Testis (tissue), 5 donors: ENCODE measurements at places on chromosomes 2 and 18. TPM values are rescaled to one million over a fixed set of nuclear protein-coding genes. Genes with fewer than 3 reads are reported as not detected.

IL1RL2 gene
- 0.38 TPM for polyA plus RNA-seq

PLGLB1 gene
- polyA plus RNA-seq: 1.1 TPM

IL1F10 gene
- polyA plus RNA-seq: not detected

FER1L5 gene
- polyA plus RNA-seq: 15.0 TPM

POTEC gene
- 10.8 TPM for polyA plus RNA-seq

- H3K4me3 ChIP-seq: no peak overlapping the region
- no peak for DNase-seq
- no peaks in the 10 kb centered on the region for H3K36me3 ChIP-seq
- H3K27ac ChIP-seq: no peak overlapping the region
These were observed 144.9 kb upstream of the MYCN start for GRCh38 chr2:15795426-15795825.

- no peak overlapping the region for H3K4me3 ChIP-seq
- H3K4me1 ChIP-seq: peaks cover 4% of the 10 kb centered on the region
- H3K27ac ChIP-seq: no peak overlapping the region
- no peaks in the 10 kb centered on the region for H3K27me3 ChIP-seq
- DNase-seq: no peak
These were observed 75.1 kb downstream of the SPRED2 start for GRCh38 chr2:65357095-65357958.

GRCh38 chr2:210626849-210627248, 70.5 kb downstream of the CPS1 start:
- H3K27ac ChIP-seq: no peak overlapping the region
- H3K4me3 ChIP-seq: no peak overlapping the region
- H3K27me3 ChIP-seq: no peaks in the 10 kb centered on the region
- no peaks in the 10 kb centered on the region for H3K4me1 ChIP-seq

DNA sequence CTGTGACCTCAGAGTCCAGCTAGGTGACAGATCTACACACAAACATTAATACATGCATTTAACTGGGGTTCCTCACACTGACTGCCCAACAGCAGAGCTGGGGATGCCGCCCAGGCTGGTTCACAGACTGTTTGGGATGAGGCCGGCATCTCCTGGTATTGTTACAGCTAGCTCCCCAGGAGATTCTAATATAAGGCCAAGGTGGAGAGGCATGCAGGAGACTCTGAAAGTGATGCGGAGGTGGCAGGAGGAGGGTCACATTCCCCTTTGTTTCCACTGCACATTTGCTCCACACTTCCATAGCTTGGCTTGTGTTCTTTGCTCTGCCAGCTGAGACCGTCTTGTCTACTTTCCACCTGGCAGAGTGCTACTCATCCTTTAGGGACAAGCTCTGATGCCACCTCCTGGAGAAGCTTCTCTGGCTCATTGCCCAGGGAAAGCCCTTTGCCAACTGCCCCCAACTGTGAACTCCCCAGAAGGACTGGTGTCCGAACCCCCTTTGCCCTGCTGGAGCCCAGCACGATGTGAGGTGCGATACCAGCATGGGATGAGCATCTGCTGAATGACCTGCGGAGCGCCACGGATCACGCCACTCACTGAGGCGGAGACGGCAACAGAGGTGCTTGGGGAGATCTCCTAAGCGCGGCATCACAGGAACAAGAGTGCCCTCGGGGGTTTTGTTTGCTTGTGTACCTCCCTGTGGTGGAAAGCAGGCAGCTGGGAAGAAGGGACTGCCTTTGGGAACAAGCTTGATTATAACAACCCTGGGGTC, 88.8 kb downstream of the UXS1 start:
- no peaks in the 10 kb centered on the region for H3K36me3 ChIP-seq
- no peak overlapping the region for H3K4me3 ChIP-seq
- no peaks in the 10 kb centered on the region for H3K27me3 ChIP-seq
- H3K4me1 ChIP-seq: peaks cover 5% of the 10 kb centered on the region
- no peak for DNase-seq

DNA sequence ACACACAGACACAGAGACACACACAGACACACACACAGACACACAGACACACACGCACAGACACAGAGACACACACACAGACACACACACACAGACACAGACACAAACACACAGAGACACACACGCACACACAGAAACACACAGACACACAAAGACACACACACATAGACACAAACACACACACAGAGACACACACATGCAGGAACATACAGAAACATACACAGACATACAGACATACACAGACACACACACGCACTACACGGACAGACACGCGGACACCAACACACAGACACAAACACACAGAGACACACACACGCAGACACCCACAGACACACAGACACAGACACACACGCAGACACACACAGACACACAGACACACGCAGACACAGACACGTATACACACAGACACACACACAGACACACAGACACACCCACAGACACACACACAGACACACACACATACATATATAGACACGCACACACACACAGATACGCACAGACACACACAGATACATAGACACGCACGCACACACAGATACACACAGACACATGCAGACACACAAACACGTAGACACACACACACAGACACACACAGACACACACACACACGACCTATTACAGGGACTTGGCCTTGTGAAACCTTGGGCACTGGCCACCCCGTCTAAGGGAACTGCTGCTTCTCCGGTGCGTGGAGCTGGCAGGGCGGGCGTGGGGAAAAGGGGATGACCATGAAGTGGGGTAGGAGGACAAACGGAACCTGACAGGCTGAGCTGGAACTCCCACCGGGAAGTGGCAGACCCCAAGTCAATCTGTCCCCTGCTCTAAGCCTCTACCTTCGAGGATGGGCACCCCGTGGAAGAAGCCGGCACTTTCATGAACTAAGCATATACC, 211.4 kb downstream of the TFCP2L1 start:
- DNase-seq: no peak
- H3K4me3 ChIP-seq: no peak overlapping the region
- no peak overlapping the region for H3K27ac ChIP-seq
- H3K27me3 ChIP-seq: no peaks in the 10 kb centered on the region
- H3K4me1 ChIP-seq: peaks cover 8% of the 10 kb centered on the region
- no peaks in the 10 kb centered on the region for H3K36me3 ChIP-seq

DNA sequence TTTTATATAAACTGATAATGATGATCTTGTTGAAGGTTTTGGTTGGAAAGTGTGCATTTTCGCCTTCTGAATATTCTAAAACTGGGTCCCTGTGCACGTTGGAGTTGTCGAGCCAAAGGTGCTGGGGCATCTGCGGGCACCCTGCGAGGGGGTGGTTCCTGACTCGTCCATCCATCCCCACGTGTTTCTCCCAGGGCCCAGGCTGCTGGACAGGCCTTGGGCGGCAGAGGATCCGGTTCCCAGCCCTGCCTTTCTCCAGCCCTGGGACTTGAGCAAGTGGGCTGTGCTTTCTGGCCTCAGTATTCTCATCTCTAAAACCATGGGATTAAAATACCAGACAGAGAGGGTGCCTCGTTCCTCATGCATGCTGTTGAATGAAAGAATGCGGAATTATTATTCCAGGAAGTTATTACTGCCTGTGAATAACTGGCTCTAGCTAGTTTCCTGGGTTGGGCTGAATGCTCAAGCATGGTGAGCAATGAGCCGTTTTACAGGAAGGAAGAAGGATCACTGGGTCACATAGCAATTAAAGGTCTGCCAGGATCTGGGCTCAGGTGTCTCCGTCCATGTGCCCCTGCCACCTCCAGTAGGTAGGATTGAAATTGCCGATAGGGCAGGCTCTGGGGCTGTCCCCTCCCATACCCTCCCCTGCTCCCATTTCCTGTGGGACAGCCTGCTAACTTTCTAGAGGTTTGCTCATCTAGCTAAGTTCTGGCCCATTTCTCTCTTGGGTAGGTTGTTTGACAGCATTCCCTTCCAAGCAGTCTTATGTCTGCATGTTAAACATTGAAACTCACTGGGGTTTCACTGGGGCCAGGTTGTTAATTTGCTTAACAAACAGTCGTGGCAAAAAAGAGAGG, 77.2 kb upstream of the HS6ST1 start:
- H3K36me3 ChIP-seq: no peaks in the 10 kb centered on the region
- no peak overlapping the region for H3K4me3 ChIP-seq
- no peak for DNase-seq
- H3K27me3 ChIP-seq: no peaks in the 10 kb centered on the region
- no peaks in the 10 kb centered on the region for H3K4me1 ChIP-seq

GRCh38 chr2:230717600-230717999, 5.0 kb downstream of the CAB39 start:
- H3K4me3 ChIP-seq: no peak overlapping the region
- no peak for DNase-seq
- H3K27me3 ChIP-seq: no peaks in the 10 kb centered on the region
- H3K36me3 ChIP-seq: no peaks in the 10 kb centered on the region
- H3K27ac ChIP-seq: no peak overlapping the region

DNA sequence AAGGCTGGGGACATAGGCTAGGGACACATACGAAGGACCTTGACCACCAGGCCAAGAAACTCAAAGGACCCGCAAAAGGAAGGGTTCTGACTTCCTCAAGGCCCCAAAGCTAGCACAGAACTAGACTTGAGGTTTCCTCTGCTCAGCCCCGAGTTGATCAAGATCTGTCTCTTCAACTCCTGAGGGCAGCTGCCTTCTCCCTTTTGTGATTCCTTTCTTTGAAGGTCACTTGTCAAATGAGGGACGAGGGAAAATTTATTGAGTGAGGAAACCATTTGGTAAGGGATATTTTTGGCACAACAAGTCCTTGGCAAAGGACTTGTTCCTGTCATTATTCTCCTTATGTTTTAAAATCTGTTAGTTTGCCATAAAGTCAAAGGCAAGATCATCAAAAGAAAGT, 12.3 kb upstream of the ROCK2 start:
- H3K4me1 ChIP-seq: no peaks in the 10 kb centered on the region
- no peak for DNase-seq
- no peak overlapping the region for H3K27ac ChIP-seq
- no peaks in the 10 kb centered on the region for H3K27me3 ChIP-seq
- no peak overlapping the region for H3K4me3 ChIP-seq

DNA sequence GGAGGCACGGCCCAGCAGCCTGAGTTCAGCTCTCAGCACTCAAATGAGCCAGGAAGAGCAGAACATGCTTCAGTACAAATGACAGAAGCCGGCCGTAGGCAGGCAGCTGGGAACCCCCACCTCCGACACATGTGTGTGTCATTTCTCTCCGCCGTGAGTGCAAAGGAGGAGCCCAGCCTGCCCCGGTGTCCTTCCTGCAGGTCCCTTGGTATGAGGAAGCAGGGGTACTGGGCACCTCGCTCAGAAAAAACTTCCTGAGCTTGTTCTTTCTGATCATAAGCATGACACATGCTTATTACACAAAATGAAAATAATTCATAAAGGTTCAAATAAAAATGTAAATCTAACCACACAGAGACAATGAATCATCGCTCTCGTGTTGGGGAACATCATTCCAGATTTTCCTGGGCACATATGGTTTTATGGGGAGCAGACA, 35.3 kb downstream of the KCNF1 start:
- DNase-seq: no peak
- no peaks in the 10 kb centered on the region for H3K27me3 ChIP-seq
- no peaks in the 10 kb centered on the region for H3K36me3 ChIP-seq
- no peak overlapping the region for H3K27ac ChIP-seq
- no peaks in the 10 kb centered on the region for H3K4me1 ChIP-seq
- H3K4me3 ChIP-seq: no peak overlapping the region

DNA sequence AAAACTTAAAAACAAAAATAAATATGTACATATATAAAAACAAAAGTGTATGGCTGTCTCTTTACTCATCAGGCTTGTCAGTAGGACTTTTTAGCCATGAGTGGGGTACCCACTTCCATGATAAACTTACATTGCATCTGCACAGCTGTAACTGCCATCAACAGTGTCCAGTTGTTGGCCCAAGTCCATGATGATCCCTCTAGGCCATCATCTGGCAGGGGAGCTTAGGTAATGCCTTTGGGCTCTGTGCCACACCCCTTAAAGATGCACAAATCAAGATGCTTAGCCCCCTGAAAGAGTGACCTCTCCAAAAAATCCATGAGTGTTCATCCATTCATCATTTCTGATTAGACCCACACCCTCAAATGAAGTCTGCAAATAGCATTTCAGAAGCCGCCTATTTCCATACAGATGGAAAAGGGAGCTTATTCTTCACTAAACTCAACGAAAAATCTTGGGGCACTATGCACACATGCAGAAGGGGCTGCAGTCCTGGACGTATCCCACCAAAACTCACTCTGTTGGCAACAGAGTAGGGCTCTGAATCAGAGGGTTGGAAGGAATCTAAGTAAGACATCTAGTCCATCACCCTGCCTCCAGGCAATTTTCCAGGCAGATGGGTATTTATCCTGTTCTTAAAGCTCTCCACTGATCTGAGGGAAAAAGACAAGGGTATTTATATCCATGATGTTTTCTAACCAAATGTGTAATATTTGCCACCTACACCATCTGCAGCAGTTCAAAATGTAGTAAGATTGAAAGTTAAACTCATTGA, 691.0 kb downstream of the ZEB2 start:
- no peaks in the 10 kb centered on the region for H3K36me3 ChIP-seq
- no peak overlapping the region for H3K4me3 ChIP-seq
- H3K27me3 ChIP-seq: no peaks in the 10 kb centered on the region
- H3K27ac ChIP-seq: no peak overlapping the region

- H3K27ac ChIP-seq: no peak overlapping the region
- no peaks in the 10 kb centered on the region for H3K27me3 ChIP-seq
- no peak overlapping the region for H3K4me3 ChIP-seq
- H3K36me3 ChIP-seq: no peaks in the 10 kb centered on the region
These were observed 141.5 kb downstream of the WDSUB1 start for GRCh38 chr2:159144776-159145614.

DNA sequence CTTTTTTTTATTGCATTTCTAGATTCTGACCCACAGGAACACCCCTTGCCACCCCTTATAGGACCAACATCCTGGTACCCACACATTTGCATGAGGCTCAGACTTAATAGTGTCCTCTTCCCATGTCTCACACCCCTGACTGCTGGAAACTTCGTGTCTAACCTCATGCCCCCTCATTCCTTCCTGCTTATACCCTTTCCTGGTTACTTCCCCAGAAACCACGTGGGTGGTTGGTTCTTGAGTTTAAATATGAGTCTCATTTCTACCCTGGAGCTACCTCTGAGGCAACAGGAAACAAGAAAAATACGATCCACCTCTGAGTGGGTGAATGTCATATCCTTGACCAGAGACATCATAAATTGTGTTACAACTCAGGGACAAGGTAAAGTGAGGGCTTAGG, 1.6 kb downstream of the TNP1 start:
- no peaks in the 10 kb centered on the region for H3K27me3 ChIP-seq
- no peaks in the 10 kb centered on the region for H3K36me3 ChIP-seq
- H3K4me1 ChIP-seq: peaks cover 21% of the 10 kb centered on the region
- DNase-seq: no peak
- no peak overlapping the region for H3K27ac ChIP-seq
- no peak overlapping the region for H3K4me3 ChIP-seq
